ENCODE measurements at places on chromosomes 5 and 9. TPM values are rescaled to one million over a fixed set of nuclear protein-coding genes. Genes with fewer than 3 reads are reported as not detected.

GABRA6 gene
- polyA plus RNA-seq: 0.10 TPM

DNA sequence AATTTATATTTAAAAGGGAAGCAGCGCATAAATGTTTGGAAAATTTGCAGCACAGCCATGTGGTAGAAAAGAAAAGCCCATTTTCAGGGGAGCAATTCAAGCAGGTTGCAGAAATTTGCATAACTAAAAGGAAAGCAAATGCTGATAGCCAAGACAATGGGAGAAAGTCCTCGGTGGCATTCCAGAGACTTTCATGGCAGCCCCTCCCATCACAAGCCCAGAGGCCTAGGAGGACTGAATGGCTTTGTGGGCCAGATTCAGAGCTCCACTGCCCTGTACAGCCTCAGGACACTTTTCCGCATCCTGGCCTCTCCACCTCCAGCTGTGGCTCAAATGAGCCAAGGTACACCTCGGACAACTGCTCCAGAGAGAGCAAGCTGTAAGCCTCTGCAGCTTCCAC is 462.9 kb downstream of the CDK5RAP2 start:
- H3K27ac ChIP-seq: no peak overlapping the region
- H3K27me3 ChIP-seq: no peaks in the 10 kb centered on the region
- H3K4me1 ChIP-seq: no peaks in the 10 kb centered on the region
- H3K4me3 ChIP-seq: no peak overlapping the region

GRCh38 chr5:41519801-41520200 is 9.4 kb upstream of the PLCXD3 start:
- no peak overlapping the region for H3K27ac ChIP-seq
- H3K4me1 ChIP-seq: peaks cover 5% of the 10 kb centered on the region
- no peak overlapping the region for H3K4me3 ChIP-seq

GRCh38 chr9:89597711-89598362 is 7.0 kb upstream of the GADD45G start:
- DNase-seq: peak; percentile 65
- H3K4me3 ChIP-seq: no peak overlapping the region
- H3K4me1 ChIP-seq: peaks cover 10% of the 10 kb centered on the region
- no peak overlapping the region for H3K27ac ChIP-seq

DNA sequence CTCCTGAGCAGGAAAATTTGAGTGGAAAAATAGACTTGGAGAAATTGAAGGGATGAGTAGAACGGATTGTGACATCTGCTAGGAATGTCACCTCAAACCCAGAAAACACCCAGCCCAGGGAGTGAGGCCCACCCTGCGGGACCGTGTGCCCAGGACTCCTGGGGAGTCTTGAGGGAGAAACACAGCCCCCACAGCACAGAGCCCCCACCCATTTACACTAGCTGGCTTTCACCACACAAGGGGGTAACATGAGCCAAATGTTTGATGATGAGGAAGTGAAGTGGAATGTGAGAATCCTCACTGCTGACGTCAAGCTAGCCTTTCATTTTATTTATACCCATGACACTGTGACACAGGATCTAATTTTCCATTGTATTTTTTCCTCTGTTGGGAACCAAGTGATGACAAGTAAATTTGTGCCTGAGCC is 42.8 kb upstream of the PDE8B start:
- H3K27ac ChIP-seq: no peak overlapping the region
- no peak for DNase-seq
- H3K36me3 ChIP-seq: no peaks in the 10 kb centered on the region
- H3K27me3 ChIP-seq: peaks cover 18% of the 10 kb centered on the region

IDNK gene
- polyA plus RNA-seq: 4.2 TPM

GRCh38 chr5:107232788-107233187 is 437.9 kb downstream of the EFNA5 start:
- no peaks in the 10 kb centered on the region for H3K4me1 ChIP-seq
- no peak overlapping the region for H3K27ac ChIP-seq
- no peak overlapping the region for H3K4me3 ChIP-seq
- H3K27me3 ChIP-seq: no peaks in the 10 kb centered on the region

DNA sequence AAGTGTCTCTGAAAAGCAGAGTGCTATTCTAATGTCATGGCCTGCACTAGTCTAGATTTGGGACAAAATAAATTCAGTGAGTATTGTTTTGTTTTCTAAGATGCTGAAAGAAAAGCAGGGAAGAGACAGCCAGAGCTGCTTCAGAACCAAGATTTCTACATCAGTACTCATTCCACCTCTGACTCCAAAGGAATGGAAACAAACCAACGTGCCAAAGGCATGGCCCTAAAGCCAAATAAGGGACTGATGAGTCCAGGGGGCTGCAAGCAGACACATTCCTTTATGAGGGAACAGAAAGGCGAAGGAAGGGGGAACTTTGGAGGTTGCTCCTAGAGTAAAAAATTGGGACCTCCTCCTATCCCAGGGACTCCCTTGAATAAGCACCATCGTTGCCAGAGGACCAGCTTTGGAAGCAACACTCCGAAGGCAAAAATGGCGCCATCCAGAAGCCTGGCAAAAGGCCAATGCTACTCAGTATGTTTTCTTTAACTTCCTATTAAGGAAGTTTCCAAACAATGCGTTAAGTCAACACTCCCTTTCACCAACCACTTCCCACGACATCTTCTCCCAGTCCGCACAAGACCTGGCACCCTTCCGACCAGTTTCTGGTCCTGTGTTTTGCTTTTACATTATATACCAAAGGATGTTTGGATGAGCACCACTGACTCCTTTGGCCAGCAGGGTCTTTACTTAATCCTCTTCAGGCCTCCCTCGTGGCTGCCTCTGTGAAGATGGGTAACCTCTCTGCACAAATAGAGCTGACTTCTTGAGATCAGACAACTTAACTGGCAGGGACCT is 31.6 kb downstream of the ADAM19 start:
- H3K36me3 ChIP-seq: peaks cover 18% of the 10 kb centered on the region
- no peaks in the 10 kb centered on the region for H3K27me3 ChIP-seq
- H3K4me1 ChIP-seq: peaks cover 46% of the 10 kb centered on the region
- H3K27ac ChIP-seq: peak overlapping the region; percentile 76

ZNF454 gene
- polyA plus RNA-seq: 0.15 TPM

DNA sequence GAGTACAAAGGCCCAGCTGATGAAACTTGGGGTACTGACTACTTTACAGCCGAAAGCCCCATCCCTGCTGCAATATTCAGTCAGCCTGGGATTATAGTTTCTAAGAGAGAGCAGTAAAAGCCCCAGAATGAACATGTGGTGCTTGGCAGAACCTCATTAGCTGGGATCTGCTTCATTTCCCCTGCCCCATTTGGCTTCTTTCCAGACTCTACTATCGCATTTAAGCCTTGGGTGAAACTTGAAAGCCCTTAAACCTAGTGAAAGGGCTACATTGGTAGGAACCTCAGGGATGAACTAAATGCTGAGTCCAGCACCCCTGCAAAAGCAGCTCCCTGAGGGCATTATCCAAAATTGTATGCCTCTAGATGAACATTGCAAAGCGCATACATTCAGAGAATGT is 631.1 kb downstream of the ACTL7B start:
- peak; percentile 20 for DNase-seq
- H3K27me3 ChIP-seq: no peaks in the 10 kb centered on the region
- H3K27ac ChIP-seq: no peak overlapping the region
- no peaks in the 10 kb centered on the region for H3K36me3 ChIP-seq

- no peaks in the 10 kb centered on the region for H3K36me3 ChIP-seq
- H3K4me3 ChIP-seq: peak overlapping the region; percentile 28
- peaks cover 39% of the 10 kb centered on the region for H3K4me1 ChIP-seq
- peak overlapping the region; percentile 100 for H3K27ac ChIP-seq
- no peaks in the 10 kb centered on the region for H3K27me3 ChIP-seq
Observed at GRCh38 chr5:67268231-67269021, 71.8 kb upstream of the CD180 start.

DNA sequence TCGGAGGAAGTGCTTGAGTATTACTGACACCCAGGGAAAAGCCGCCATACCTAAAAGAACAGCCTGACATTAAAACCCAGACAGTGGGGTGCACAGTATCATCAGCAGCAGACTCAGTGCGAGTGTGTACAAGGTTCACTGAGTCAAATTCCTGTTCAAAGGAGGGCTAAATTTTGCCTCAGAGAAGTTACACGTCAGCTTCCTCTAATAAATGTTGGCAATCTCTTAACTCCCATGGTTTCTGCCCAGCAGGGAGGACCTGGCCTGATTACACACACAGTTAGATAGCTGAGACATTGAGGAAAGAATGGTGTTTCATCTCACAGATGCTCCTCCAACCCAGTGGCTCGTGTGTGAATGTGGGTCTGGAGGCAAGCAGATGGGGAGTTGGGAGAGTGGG is 38.2 kb downstream of the NIPSNAP3B start:
- no peaks in the 10 kb centered on the region for H3K27me3 ChIP-seq
- H3K27ac ChIP-seq: no peak overlapping the region
- no peaks in the 10 kb centered on the region for H3K36me3 ChIP-seq
- H3K4me1 ChIP-seq: no peaks in the 10 kb centered on the region
- H3K4me3 ChIP-seq: no peak overlapping the region

DNA sequence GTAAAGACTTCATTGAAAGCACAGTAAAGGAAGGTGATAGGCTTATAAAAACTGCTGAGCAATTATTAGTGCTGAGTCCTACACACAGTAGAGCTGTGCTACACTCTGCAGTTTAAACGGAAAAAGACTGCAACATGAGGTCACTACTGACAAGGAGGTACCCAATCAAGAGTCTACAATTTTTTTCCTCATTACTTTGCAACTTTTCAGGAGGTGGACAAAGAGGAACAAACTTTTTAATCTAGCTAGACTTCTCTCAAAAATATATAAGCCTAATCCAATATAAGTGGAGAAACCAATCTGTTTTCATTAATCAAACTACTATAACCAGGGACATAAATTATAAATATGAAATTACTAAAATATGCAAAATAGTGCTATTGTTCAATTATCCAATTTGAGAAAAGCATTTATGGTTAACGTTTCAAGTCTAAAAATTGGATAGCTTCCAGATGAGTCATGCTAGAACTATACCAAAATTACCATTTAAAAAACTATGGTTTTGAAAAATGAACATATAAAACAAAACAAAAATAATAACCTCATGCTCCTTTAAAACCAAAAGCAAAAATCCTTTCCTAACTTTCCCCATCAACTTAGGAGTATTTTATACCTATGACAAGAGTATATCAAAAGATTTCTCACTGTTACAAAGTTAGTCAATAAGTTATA is 37.7 kb downstream of the FAM13B start:
- no peaks in the 10 kb centered on the region for H3K27me3 ChIP-seq
- DNase-seq: no peak
- H3K36me3 ChIP-seq: peaks cover 18% of the 10 kb centered on the region

- H3K36me3 ChIP-seq: no peaks in the 10 kb centered on the region
- no peak overlapping the region for H3K4me3 ChIP-seq
- peak overlapping the region; percentile 73 for H3K27ac ChIP-seq
- no peak for DNase-seq
Observed at GRCh38 chr5:65141493-65141892, 340.2 kb downstream of the ADAMTS6 start.

GRCh38 chr9:37676411-37676830 is 25.7 kb downstream of the FRMPD1 start:
- H3K4me1 ChIP-seq: no peaks in the 10 kb centered on the region
- peaks cover 20% of the 10 kb centered on the region for H3K27me3 ChIP-seq
- peak; percentile 69 for DNase-seq
- H3K4me3 ChIP-seq: no peak overlapping the region

DNA sequence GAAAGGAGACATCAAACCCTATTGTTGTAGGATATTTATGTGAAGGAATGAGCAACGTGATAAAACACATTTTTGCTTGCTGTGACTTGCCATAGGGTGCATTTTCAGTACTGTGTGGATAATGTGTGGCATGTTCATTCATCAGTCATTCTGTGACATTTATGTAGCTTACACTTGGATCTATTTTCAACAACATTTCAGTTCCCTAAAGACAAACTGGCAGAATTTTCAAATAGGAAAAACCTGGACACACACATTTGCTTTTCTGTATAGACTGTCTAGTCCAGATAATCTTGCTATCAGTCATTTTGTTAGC is 127.7 kb downstream of the TMC1 start:
- H3K27me3 ChIP-seq: no peaks in the 10 kb centered on the region
- no peak overlapping the region for H3K27ac ChIP-seq
- no peak for DNase-seq
- H3K4me3 ChIP-seq: no peak overlapping the region

DBH gene
- polyA plus RNA-seq: 1.2 TPM

DNA sequence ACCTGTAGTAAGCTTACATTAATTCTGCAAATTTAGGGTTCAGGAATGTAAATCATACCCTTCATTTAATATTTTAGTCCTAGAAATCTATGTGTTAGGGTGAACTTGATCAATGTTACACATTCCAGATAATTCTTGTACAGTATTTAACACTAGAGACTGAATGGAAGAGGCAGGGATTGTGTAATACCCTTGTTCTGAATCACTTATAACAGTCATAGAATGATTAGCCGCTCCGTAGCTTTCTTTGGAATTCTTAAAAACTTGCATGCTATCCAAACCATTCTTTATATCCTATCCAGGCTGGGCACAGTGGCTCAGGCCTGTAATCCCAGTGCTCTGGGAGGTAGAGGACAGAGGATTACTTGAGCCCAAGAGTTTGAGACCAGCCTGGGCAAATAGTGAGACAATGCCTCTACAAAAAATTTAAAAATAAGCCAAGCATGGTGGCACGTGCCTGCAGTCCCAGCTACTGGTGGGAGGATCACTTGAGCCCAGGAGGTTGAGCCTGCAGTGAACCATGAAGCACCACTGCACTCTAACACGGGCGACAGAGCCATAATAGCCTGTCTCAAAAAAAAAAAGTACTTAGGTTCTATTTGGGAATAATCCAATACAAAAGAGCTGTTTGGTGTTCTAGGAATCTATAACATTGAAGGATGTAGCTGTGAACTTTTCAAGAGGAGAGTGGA is 8.3 kb downstream of the ZNF483 start:
- H3K27me3 ChIP-seq: no peaks in the 10 kb centered on the region
- H3K36me3 ChIP-seq: peaks cover 2% of the 10 kb centered on the region
- no peak overlapping the region for H3K27ac ChIP-seq
- H3K4me3 ChIP-seq: no peak overlapping the region
- no peak for DNase-seq

CCNO gene
- polyA plus RNA-seq: not detected

GRCh38 chr9:116198344-116198743 is 44.8 kb downstream of the PAPPA start:
- H3K4me1 ChIP-seq: no peaks in the 10 kb centered on the region
- H3K36me3 ChIP-seq: peaks cover 61% of the 10 kb centered on the region
- DNase-seq: no peak

GRCh38 chr5:14077501-14077900 is 65.6 kb upstream of the TRIO start:
- no peak for DNase-seq
- H3K36me3 ChIP-seq: no peaks in the 10 kb centered on the region
- no peak overlapping the region for H3K4me3 ChIP-seq
- H3K27ac ChIP-seq: no peak overlapping the region
- no peaks in the 10 kb centered on the region for H3K27me3 ChIP-seq

- H3K27ac ChIP-seq: peak overlapping the region; percentile 89
- peaks cover 46% of the 10 kb centered on the region for H3K4me1 ChIP-seq
- no peak for DNase-seq
- H3K4me3 ChIP-seq: peak overlapping the region; percentile 14
- H3K36me3 ChIP-seq: no peaks in the 10 kb centered on the region
Observed at GRCh38 chr5:119397518-119398380, 41.9 kb downstream of the TNFAIP8 start.

PCDHA9 gene
- 0.02 TPM for polyA plus RNA-seq

DNA sequence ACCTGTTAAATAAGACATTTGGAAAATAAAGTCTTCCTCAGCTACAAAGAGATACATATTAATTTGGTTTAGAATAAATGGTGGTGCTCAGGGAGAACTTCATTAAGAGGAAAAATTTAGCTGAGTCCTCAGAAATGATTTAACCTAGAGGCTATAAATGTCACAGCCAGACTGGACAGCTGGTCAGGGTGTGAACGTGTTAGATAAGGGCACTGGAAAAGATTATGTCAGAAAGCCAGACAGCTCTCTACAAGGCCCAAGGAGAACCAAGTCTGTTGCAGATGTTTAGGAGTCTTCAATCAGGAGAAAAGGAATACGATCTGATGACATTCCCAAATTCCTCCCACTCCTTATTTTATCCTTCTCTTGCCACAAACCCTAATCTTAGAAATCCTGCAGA is 265.2 kb downstream of the MAT2B start:
- H3K27me3 ChIP-seq: no peaks in the 10 kb centered on the region
- no peaks in the 10 kb centered on the region for H3K4me1 ChIP-seq
- H3K36me3 ChIP-seq: no peaks in the 10 kb centered on the region
- no peak for DNase-seq
